NCI-H2081 (cell line): ENCODE measurements at places on chromosomes 5 and 9.

DNA sequence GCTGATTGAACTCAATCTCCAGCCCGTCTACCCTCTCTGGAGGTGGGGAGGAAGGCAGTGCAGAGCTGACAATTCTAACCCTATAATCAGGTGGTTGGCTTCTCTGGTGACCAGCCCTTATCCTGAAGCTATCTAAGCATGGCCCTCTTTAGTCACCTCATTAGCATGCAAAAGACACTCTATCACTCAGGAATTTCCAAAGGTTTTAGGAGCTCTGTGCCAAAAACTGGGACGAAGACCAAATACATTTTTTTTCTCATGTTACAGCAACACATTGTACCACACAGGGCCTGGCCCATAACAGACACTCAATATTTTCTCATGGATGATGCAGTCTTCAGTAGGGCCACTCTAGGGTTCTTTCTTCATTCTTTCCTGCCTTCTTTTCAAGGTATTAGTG is 118.8 kb upstream of the VLDLR start:
- DNase-seq: no peak

DNA sequence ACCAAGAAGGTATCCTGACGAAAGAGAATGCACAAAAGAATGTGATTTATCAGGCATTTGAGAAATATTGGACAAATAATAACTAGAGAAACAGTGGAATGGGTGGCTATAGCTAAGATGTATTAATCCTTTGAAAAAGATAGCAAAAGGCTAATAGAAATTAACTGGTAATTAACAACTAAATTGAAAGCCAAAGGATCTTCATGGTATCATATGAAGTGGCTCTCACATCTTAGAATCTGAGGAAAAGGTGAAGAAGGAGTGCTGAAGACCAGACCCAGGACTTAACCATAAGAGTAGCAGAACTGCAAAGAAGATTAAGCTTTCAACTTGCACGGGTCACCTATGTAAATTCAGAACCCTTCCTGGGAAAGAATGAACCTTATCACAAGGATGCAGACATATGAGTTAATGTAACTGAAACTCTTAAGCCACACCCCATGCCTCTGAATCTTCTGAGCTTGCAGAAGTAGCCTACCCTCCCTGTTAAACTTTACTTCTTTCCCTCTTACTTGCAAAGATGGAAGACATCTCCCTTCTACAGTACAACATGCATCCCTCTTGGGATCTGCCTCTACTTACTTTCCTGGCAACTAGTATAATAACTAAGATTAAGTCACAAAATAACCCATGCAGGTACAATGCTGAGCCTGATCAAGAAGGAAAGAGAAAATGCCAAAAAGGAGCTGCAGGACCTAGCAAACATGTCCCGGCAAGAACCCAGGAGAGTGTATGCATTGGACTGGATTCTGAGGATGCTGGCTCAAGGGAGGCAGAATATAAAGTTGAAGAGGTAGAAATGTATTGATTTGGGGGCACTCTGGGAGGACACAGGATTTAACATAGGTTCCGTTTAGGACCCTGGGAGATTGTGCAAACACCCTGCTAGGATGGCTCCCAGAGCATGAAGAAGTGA is 395.5 kb upstream of the SLC30A5 start:
- DNase-seq: no peak

- no peak for DNase-seq
Observed at GRCh38 chr5:66249920-66250319, 105.8 kb downstream of the SREK1 start.

- no peak for DNase-seq
Observed at GRCh38 chr5:10581867-10582511, 18.1 kb downstream of the ANKRD33B start.

DNA sequence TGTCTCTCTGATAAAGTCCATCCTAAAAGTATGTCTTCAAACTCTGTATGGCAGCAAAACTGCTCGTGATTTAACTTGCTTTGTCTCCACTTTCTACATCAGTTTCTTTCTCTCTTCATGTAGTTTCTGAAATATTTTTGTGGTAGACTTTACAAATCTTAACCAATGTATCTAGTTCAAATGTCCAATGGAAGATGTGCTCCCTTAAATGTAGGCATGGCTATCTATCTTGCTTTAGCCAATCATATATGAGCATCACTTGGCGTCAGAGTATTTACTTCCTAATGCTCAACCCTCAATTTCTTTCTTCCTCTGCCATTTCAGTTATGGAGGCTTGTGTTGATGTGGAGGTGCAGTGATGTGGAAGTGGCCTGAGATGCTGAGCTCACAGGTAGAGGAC is 206.1 kb upstream of the ZNF608 start:
- DNase-seq: no peak

DNA sequence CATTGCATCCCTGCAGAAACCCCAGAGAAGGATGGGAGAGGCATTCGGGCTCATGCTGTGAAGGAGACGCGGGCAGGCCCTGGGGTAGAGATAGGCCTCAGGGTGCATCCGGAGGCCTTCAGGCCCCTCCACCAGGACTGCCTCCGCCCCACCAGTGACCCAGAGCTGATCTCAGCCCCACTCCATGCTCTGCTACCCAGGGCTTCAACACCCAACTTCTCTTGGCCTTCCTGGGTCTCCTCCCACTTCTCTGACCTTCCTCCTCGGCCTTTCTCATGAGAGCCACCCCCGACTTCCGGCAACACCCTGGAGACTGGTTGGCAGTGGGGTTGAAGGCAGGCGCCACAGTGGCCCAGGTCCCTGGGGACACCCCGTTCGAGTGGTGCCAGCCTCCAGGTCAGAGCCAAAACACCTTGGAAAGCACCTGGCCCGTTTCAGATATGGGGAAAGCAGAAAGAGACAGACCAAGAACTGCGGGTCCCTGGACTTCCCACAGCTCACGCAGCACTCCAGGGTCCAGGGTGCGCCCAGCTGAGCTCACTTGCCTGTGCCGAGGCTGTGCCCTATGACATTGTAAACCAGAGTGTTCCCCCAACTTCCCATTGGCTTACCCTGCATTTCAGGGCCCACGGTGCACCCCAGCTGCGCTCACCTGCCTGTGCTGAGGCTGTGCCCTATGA is 65.1 kb upstream of the OLFM1 start:
- DNase-seq: no peak

DNA sequence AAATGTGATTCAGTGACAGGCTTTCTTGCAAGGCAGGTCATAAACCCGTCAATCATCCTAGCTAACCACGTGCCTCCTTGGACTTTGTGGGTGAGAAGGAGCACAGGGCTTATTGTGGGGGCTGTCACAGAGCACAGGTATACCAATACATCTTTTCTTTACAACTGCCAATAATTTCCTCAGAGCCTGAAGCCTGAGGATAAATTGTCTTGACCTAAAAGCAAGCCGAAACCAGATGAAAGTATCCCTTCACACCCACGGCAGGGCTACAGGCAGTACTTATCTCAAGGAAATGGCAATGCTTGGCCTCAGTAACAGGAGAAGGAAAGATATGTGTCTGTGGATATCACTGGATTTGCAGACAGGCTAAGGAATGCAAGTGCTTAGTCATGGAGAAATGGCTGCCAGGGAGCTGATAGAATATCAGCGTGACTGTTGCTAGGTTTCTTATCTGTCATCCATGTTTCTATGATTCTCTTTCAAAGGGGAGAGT is 90.3 kb upstream of the ZNF366 start:
- no peak for DNase-seq

- no peak for DNase-seq
Observed at GRCh38 chr9:88391921-88392320, 3.7 kb downstream of the SPIN1 start.
